ENCODE measurements at places on chromosomes 3 and 15. TPM values are rescaled to one million over a fixed set of nuclear protein-coding genes. Genes with fewer than 3 reads are reported as not detected.

Gene ASB14
- total RNA-seq = not detected

Gene PATL2
- 0.13 TPM for total RNA-seq

Gene CHL1
- 0.26 TPM for total RNA-seq

Gene TAGLN3
- total RNA-seq = 0.77 TPM
